ENCODE measurements at places on chromosomes 3 and 15.

- DNase-seq: no peak
Observed at GRCh38 chr15:23690015-23690414, 2.9 kb upstream of the NDN start.

DNA sequence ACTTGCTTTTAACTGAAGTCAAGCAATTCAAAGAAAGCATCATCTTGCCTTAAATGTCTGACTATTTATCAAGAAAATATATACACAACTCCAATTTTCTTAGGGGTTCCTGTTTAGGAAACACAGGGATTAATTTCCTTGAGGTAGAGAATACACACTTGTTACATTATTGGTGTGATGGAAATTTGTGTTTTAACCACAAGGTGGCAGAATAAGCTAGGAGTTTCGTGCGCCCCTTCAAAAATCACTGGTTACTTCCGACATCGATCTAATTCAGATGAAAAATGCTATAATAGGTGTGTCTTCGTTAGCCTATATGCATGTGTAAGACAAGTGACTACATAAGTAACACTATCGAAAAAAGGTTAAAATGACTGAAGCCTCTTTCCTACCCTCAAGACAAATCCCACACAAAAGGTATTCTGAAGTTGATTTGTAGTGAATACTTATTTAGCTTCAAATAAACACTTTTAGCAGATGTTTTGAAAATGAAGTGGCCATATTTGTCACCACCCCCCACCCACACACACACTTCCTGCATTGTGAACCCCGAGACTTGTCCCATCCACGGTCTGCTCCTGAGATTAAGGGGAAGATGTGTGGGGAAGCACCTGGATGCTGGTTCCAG is 246.5 kb downstream of the ROBO1 start:
- no peak for DNase-seq

- DNase-seq: no peak
Observed at GRCh38 chr3:124951511-124952281, 17.1 kb upstream of the MUC13 start.

GRCh38 chr3:136078421-136079364 is 113.2 kb downstream of the PPP2R3A start:
- no peak for DNase-seq

- DNase-seq: no peak
Observed at GRCh38 chr3:72549761-72550581, 298.3 kb downstream of the SHQ1 start.

Data from activated CD4-positive, alpha-beta T cell treated with anti-CD3 and anti-CD28 coated beads for 4 hours (primary cell).